ENCODE measurements at places on chromosomes 6 and 20. TPM values are rescaled to one million over a fixed set of nuclear protein-coding genes. Genes with fewer than 3 reads are reported as not detected.

The AGER gene
- total RNA-seq: 8.0 TPM

The RSPO3 gene
- total RNA-seq: not detected

GRCh38 chr20:55456316-55456940 lies 548.9 kb downstream of the CBLN4 start:
- no peaks in the 10 kb centered on the region for H3K36me3 ChIP-seq
- H3K4me1 ChIP-seq: no peaks in the 10 kb centered on the region
- no peak overlapping the region for H3K4me3 ChIP-seq
- H3K27me3 ChIP-seq: no peaks in the 10 kb centered on the region
- peak; percentile 31 for DNase-seq

DNA sequence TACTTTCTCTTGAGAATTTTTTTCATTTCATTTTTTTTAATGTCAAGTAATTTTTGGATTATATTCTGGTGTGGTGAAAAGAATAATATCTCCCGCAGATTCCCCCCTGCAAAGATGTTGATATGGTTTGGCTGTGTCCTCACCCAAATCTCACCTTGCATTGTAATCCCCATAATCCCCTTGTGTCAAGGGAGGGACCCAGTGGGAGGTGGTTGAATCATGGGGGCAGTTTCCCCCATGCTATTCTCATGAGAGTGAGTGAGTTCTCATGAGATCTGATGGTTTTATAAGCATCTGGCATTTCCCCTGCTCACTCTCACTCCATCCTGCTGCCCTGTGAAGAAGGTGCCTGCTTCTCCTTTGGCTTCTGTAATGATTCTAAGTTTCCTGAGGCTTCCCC lies 58.7 kb upstream of the PMEPA1 start:
- peaks cover 13% of the 10 kb centered on the region for H3K4me1 ChIP-seq
- no peaks in the 10 kb centered on the region for H3K27me3 ChIP-seq
- H3K27ac ChIP-seq: no peak overlapping the region
- H3K36me3 ChIP-seq: no peaks in the 10 kb centered on the region
- DNase-seq: no peak

- H3K4me1 ChIP-seq: no peaks in the 10 kb centered on the region
- DNase-seq: no peak
- H3K36me3 ChIP-seq: no peaks in the 10 kb centered on the region
- H3K27me3 ChIP-seq: peaks cover 18% of the 10 kb centered on the region
These were observed 154.1 kb upstream of the PDE10A start for GRCh38 chr6:165817148-165817547.

The BTNL2 gene
- total RNA-seq: not detected

DNA sequence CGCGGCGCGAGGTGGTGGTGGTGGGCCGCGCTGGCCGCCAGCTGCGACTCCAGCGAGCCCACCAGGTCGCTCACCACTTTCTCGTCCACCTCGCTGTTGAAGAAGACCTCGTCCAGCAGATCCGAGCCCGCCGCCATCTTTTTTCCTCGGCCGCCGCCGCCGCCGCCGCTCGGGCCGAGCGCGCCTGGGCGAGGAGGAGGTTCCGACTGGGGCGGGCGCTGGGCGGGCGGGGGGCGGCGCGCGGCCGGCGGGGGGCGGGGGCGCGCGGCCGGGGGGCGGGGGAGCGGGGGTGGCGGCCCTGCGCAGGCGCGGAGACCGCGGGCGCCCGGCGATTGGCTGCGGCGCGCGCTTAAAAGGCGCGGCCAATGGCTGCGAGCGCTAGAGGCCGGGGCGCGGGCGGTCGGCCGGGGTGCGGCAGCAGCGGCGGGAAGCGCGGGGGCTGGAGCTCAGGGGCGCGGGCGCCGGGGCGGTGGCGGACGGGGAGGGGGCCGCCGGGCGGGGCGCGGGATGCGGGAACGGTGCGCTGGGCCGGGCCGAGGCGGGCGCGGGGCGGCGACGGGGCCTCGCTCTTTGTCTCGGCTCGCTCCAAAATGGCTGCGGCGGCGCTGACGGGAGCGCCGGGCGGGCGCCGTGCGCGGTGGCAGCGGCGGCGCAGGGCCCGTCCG lies at the start of gene TAF4:
Gene TAF4 (minus strand): TSS at position 208 of the 665 bp plus-strand sequence. CDS start 71 bp downstream, at position 137.
- H3K27ac ChIP-seq: peak within 1 kb of the TSS; percentile 75
- H3K4me3 ChIP-seq: peak within 1 kb of the TSS; percentile 81
- DNase-seq: peak; percentile 70

DNA sequence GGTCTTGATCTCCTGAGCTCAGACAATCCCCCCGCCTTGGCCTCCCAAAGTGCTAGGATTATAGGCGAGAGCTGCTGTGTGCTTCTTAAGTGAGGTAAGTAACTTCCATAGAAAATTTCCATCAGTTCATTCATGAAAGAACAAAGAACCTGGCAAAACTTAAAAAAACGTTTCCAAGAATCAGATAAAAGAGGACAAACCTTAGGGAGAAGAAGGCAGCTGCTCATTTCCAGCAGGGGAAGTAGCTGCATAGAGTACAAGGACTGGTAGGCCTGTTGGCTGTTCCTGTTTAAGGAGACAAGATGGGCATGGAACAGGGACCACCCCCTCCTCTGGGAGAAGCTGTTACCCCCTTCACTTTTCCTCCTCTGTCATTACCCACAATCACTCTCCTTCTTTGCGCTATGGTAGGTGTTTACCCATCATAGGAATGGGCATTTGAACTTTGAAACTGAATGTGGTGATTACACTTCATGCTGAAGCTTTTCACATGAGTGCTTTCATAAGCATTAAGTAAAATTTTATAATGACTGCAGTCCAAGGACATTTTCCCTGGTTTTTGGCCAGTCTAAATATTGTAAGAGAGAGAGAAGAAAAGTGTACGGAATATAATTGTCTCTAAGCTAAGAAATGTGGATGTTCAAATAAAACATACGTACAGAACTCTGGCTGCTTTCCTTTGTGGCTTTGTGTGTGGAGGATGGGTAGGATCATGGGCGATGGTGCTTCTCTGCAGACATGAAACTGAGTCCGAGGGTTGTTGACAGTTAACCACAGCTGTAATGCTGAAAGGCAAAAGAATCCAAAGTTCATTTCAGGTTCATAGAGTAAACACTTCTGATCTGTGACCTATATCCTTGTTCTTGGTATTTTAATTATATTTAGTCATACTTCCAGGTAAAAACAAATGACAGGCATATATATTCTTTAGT lies 56.4 kb downstream of the CCN2 start:
- no peaks in the 10 kb centered on the region for H3K27me3 ChIP-seq
- no peak for DNase-seq
- H3K36me3 ChIP-seq: no peaks in the 10 kb centered on the region
- no peak overlapping the region for H3K27ac ChIP-seq

- DNase-seq: no peak
- H3K27ac ChIP-seq: no peak overlapping the region
- no peaks in the 10 kb centered on the region for H3K27me3 ChIP-seq
- peaks cover 87% of the 10 kb centered on the region for H3K36me3 ChIP-seq
These were observed 34.1 kb downstream of the PRPH2 start for GRCh38 chr6:42688281-42688680.

- no peaks in the 10 kb centered on the region for H3K4me1 ChIP-seq
- H3K27me3 ChIP-seq: peaks cover 25% of the 10 kb centered on the region
- no peaks in the 10 kb centered on the region for H3K36me3 ChIP-seq
- H3K27ac ChIP-seq: no peak overlapping the region
- H3K4me3 ChIP-seq: no peak overlapping the region
- DNase-seq: no peak
These were observed 35.1 kb downstream of the SNAP25 start for GRCh38 chr20:10253780-10254179.

The PBOV1 gene
- total RNA-seq: not detected

GRCh38 chr20:32433311-32434021 lies 75.3 kb downstream of the ASXL1 start:
- no peak overlapping the region for H3K27ac ChIP-seq
- peaks cover 87% of the 10 kb centered on the region for H3K36me3 ChIP-seq
- no peaks in the 10 kb centered on the region for H3K4me1 ChIP-seq
- H3K4me3 ChIP-seq: no peak overlapping the region
- no peak for DNase-seq

The XKR7 gene
- not detected for total RNA-seq

DNA sequence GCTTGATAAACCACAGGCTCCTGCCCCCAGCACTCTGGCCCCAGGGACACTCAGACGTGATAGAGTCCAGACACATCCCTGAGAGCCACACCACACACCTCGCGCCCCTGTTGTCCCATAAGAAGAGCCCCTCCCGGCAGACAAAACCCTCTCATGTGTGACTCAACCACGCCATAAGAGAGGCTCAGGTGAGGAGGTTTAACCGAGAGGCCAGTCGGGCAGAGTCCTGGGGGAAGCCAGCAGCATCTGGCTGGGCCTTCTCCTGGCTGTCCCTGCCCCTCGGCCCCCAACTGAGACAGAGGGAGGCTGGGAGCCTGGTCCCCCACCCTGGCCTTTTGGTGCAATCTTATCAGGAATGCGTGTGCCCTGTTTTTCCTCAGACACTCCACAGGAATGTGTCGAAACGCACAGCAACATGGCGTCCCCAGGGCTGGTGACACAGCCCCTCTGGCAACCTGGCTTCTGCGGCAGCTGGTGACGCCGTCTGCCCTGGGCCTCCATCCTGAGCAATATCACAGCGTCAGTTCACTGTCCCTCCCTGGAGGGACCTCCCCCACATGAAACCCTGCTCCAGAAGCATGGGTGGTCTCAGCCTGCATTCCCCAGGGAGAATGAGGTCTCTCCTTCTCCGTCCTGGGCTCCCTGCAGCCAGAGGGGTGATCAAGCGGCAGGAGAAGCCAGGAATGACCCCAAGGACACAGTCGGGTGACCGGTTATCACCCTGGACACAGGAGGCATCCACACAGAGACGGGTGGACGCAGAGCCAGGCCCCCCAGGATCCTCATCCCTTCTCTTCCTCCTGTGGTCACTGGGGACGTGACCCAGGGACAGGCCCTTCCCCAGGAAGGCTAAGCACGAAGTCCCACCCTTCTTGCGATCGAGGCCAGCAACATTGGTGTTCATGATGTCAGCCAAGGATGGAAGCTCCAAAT lies 156.6 kb upstream of the AFDN start:
- no peak overlapping the region for H3K27ac ChIP-seq
- peaks cover 26% of the 10 kb centered on the region for H3K27me3 ChIP-seq
- H3K36me3 ChIP-seq: no peaks in the 10 kb centered on the region
- H3K4me3 ChIP-seq: no peak overlapping the region

The ADGRB3 gene
- total RNA-seq: not detected

GRCh38 chr6:167828325-167828956 lies 1.7 kb downstream of the AFDN start:
- H3K4me3 ChIP-seq: peak overlapping the region; percentile 84
- H3K27ac ChIP-seq: peak overlapping the region; percentile 92
- DNase-seq: peak; percentile 42

- no peak overlapping the region for H3K27ac ChIP-seq
- no peaks in the 10 kb centered on the region for H3K27me3 ChIP-seq
- no peak overlapping the region for H3K4me3 ChIP-seq
- no peaks in the 10 kb centered on the region for H3K4me1 ChIP-seq
- DNase-seq: no peak
- no peaks in the 10 kb centered on the region for H3K36me3 ChIP-seq
These were observed 97.4 kb upstream of the SALL4 start for GRCh38 chr20:51899674-51900073.

The CDH4 gene
- 25.0 TPM for total RNA-seq

GRCh38 chr20:1392443-1392692 lies 486 bp downstream of the FKBP1A start:
- no peaks in the 10 kb centered on the region for H3K27me3 ChIP-seq
- H3K4me3 ChIP-seq: peak overlapping the region; percentile 83
- peak overlapping the region; percentile 91 for H3K27ac ChIP-seq
- peaks cover 9% of the 10 kb centered on the region for H3K36me3 ChIP-seq
- DNase-seq: no peak
- peaks cover 31% of the 10 kb centered on the region for H3K4me1 ChIP-seq

- no peak for DNase-seq
- no peaks in the 10 kb centered on the region for H3K36me3 ChIP-seq
- no peak overlapping the region for H3K4me3 ChIP-seq
- H3K4me1 ChIP-seq: no peaks in the 10 kb centered on the region
- H3K27me3 ChIP-seq: no peaks in the 10 kb centered on the region
These were observed 86.0 kb upstream of the SALL4 start for GRCh38 chr20:51888291-51888690.

The SUMO4 gene
- total RNA-seq: 1.6 TPM

GRCh38 chr6:56474532-56474931 lies 168.2 kb downstream of the DST start:
- no peak overlapping the region for H3K27ac ChIP-seq
- no peak for DNase-seq
- no peak overlapping the region for H3K4me3 ChIP-seq

The IL17A gene
- not detected for total RNA-seq

GRCh38 chr6:1187293-1188131 lies 124.4 kb upstream of the FOXQ1 start:
- H3K27me3 ChIP-seq: no peaks in the 10 kb centered on the region
- no peak overlapping the region for H3K4me3 ChIP-seq
- DNase-seq: peak; percentile 16
- H3K4me1 ChIP-seq: peaks cover 22% of the 10 kb centered on the region
- H3K36me3 ChIP-seq: no peaks in the 10 kb centered on the region

The MARCKS gene
- total RNA-seq: 39.3 TPM

The OR12D3 gene
- total RNA-seq: not detected

DNA sequence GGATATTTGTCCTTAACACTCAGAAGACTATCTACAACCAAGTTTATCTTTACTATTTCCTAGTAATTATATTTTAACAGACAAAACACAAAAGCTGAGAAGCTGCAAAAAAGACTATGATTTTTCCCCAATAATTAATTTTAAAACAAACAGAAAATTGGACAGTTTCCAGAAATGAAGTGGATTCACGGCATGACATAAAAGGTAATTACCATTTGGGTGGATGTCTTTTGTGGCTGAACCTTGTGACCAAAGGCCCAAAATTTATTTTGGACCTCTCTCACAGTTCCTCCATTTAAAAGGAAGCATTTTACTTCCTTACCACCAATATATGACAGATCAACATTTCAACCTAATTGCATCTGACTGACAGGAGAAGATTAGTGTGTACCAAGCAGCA lies 90.2 kb downstream of the GMDS start:
- H3K4me1 ChIP-seq: peaks cover 13% of the 10 kb centered on the region
- H3K27ac ChIP-seq: no peak overlapping the region

The AKAP7 gene
- 5.6 TPM for total RNA-seq

GRCh38 chr6:84027340-84028181 lies 6.0 kb upstream of the MRAP2 start:
- peaks cover 32% of the 10 kb centered on the region for H3K4me1 ChIP-seq
- peak; percentile 93 for DNase-seq
- peak overlapping the region; percentile 19 for H3K4me3 ChIP-seq

The RAMACL gene
- 5.3 TPM for total RNA-seq

The KCNS1 gene
- not detected for total RNA-seq

GRCh38 chr20:3710703-3711483 lies 1.5 kb downstream of the SIGLEC1 start:
- H3K4me1 ChIP-seq: no peaks in the 10 kb centered on the region
- H3K4me3 ChIP-seq: no peak overlapping the region
- H3K27me3 ChIP-seq: no peaks in the 10 kb centered on the region
- no peak overlapping the region for H3K27ac ChIP-seq

- H3K27ac ChIP-seq: peak overlapping the region; percentile 72
- H3K27me3 ChIP-seq: no peaks in the 10 kb centered on the region
- peaks cover 37% of the 10 kb centered on the region for H3K4me1 ChIP-seq
- H3K4me3 ChIP-seq: no peak overlapping the region
- DNase-seq: no peak
These were observed 276.0 kb upstream of the SGK1 start for GRCh38 chr6:134593887-134594286.

All from MCF 10A (cell line).